Stimulated activated CD4-positive, alpha-beta T cell treated with anti-CD3 and anti-CD28 coated beads, Interleukin-2, amount 100 ng/mL, for 48 hours (primary cell): ENCODE measurements at places on chromosomes 2 and 18.
A peak's percentile ranks its signal among the peaks of the same experiment; 100 is the strongest.

DNA sequence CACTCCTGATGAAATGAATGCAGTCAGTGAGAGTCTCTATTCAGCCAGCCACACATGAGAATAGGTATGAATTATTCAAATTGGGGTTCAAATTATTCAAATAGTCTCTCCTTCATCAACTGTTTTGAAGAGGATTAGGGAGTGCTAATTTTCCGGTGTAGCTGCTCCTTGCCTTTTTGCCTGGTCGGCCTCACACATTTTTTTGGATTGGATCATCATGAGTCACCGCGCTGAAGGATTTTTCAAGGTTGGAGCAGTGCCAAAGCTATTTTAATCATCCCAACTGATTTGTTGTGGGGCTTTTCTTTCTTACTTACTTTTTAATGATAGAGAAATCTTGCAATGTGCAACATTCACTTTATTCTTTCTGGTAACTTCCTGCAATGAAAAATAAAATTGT is 2.4 kb upstream of the DTNA start:
- DNase-seq = no peak

GRCh38 chr2:6788614-6789013 is 77.1 kb downstream of the CMPK2 start:
- no peak for DNase-seq

DNA sequence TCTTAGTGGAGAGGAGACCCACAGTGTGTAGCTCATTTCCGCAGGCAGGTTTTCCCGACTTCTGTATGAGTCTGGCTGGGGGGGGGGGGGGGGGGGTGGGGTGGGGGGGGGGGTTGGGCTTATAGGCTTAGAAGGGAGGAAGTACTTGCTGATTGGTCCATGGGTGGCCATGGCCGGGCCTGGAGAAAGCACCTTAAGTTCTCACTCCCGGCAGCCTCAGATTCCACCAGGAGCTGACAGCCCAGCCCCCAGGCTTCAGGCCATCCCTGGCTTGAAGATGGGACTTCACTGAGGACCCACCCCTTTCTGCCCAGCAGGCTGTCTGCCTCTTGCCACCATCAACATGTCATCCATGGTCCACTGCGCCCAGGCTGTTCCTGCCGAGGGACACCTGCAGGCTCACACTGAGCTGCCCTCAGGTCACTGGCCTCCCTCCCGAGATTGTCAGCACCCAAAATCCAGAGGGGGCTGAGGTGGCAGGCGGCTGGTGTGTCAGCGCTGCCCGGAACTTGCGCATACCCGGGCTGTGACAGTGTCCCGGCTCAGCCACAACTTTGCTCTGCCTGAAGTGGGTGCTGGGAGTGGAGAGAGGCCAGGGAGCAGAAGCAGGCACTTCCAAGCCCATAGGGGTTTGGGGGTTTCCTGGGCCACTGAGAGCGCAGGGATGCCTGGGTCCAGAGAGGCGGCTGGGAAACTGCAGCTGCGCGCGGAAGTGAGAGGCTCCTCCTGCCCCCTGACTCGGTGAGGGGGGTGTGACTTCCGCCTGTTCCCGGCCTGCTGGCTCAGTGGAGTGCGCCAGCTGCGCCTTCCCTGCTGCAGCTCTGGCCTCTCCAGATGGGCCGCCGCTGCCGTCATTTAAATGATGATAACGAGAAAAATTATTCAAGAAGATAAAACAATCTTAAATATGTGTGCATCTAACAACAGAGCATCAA is 256.1 kb downstream of the RPRM start:
- DNase-seq = no peak

- no peak for DNase-seq
Measured at GRCh38 chr2:223929571-223930102, 15.5 kb downstream of the WDFY1 start.

- DNase-seq = no peak
Measured at GRCh38 chr2:193806088-193806774, 1611.5 kb upstream of the TMEFF2 start.

DNA sequence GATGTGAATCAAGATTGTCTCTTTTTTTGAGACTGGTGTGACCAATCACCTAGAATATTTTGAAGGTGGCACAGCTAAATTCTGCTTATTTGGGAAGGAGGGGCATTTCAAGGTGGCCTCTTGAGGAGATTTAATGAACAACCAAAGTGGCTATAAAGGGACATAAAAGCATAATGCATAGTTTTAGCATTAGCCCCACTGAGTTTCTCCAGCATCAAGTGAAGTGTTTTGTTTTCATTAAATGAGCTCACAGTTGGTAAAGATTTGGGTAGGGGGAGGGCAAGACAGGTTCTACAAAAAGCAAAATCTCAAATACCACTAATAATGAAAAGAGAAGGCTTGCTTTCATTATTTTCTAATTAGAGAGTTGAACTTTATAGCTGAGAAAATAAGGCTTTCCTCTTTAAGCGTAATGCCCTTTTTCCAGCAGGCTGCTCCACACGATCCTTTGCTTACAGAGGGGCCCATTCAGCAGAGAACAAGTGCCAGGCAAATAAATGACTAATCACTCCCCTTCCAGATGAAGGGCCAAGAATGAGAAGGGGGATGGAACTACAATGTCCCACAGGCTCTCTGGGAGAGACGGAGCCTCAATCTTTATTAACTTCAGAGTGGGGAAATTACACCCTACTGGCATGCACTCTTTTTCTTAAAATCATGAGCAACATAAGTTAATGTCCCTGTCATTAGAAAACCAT is 35.9 kb downstream of the LHCGR start:
- no peak for DNase-seq

GRCh38 chr2:163370169-163370886 is 365.5 kb downstream of the FIGN start:
- DNase-seq = no peak

GRCh38 chr2:147559070-147559725 is 285.6 kb upstream of the ACVR2A start:
- DNase-seq = no peak

DNA sequence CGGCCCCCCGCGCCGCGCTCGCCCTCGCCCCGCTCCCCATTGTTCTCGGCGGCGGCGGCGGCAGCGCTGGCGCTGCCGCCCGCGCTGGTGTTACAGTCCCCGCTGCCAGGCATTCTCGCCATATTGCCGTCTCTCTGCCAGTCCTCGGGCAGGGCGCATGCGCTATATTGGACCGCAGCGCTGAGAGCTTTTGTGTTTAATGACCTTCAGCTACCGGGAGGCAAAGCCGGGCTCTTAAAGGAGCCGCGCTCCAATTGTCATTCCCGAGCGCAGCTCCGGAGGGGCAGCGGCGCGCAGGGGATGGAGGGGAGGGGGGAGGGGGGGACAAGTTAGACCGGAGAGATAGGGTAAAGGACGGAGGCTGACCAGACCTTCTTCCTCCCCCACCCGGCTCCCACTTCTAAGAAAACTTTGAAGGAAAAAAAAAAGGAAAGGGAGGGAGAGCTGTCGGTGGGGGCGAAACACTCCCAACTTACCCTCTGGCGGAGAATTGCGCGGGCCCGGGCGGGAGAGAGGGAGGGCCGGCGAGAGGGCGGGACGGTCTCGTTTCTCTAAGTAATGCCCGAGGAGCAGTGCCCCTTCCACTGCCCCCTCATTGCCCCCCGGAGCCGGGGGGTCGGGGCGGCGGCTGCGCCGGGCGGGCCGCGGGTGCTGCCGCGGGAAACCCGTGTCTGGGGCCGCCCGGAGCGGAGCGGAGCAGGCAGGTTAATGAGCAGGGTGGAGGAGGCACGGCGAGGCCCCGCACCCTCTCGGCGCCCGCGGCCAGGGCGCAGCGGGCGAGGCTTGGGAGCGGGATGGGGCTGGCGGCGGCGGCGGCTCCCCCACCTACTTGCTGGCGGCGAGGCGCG is at the start of gene KCTD1:
TSS of gene KCTD1 (minus strand) at position 139 of the 848 bp plus-strand sequence. CDS start at position 122, 17 bp downstream.
- peak; percentile 59 for DNase-seq

DNA sequence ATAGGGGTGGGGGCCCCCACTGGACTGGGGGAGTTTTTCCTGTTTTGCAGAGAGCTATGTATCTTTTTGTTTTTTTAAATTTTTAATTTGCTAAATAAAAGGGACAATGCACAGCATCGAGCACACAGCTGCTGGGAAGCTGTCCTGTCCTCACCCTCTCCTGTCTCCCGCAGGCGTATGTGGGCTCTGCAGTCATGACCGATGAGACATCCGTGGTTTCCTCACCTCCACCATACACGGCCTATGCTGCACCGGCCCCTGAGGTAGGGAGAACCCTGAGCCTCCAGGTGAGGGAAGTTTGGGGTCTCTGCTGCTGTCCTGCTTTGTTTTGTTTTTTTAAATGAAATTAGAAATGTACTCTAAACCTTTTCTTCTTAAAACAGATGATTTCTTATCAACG is 27.6 kb downstream of the PLEKHB2 start:
- DNase-seq = no peak

- DNase-seq = no peak
Measured at GRCh38 chr2:110735366-110735765, 3.0 kb downstream of the ACOXL start.

DNA sequence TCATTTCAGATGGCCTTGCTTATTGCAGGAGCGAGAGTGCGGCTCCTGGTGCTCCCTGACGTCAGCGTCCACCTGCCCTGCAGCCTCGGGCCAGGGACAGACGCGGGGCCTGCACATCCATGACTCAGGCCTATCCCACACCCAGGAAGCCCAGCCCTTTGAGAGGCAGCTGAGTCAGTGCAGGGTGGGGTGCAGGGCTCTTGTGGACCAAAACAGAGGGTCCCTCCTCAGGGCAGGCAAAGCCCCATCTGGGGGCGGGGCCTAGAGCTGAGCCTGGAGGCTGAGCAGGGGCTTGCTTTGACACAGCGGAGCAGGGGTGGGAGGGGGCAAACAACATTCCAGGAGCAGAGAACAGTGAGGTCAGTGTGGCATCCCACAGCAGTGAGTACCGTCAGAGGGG is 7.7 kb upstream of the ARHGEF4 start:
- DNase-seq = no peak

GRCh38 chr2:218471982-218472381 is 53.1 kb downstream of the VIL1 start:
- DNase-seq = no peak

DNA sequence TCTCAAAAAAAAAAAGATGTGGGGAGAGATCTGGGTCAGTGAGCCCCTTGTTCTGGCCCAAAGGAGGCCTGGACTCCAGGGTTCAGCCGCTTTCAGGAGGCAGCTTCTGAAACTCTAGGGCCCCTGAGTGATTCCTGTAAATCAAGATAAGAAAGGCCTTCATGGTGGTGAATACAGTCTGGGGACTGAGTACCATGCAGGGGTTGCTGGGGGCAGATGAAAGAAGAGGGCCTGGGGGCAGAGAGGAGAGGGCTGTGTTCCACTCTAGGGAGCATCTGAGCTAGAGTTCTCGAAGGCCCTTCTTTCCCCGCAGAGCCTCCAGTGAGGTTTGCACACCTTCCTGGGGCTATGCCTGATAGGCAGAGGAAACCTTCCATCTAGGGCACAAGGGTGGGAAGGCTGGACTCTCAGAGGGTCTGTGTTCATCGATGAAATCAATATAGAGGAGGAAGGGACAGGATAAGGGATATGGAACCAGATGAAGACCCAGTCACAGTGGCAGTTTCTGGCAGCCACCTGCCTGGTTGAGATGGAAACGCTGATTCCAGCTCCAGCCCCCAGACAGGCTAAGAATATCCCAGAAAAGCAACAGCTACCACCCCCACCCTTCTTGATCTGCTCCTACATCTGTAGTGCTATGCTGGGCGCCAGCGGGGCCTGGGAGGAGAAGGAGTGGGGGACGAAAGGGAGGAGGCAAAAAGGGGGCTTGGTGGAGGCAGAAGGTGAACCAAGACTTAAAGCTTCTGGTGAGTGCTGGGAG is 4.7 kb upstream of the CDK5R2 start:
- no peak for DNase-seq

DNA sequence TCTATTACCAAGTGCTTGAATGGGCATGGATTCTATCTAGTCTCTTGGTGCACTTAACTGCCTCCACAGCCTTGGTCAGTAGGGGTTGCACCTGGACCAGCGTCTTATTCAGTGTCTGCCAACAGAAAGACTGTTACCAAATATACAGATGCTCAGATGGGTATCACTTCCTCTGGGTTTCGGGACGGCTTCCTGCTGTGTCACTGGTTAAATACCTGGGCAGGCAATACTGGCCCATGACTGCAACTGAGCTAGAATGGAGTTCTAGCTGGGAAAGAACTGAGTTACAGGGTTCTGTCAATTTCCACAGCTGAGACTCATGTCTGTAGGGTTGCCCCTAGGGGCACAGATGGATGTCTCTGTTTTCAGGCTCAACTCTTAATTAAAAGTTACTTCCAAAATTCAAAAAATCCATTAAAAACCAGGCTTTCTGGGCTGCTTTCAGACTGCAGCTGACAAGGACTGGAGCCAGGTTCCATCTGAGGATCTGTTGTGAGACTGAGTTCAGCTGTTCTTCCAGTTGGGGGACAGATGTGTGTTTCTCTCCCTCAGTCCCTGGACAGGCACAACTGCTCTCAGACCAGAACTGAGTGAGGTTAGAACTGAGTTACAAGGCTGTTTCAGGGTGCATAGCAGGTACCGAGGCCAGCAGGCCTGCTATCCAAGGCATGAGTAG is 789.6 kb upstream of the SLC8A1 start:
- no peak for DNase-seq
